ENCODE measurements at places on chromosomes 3 and 15. TPM values are rescaled to one million over a fixed set of nuclear protein-coding genes. Genes with fewer than 3 reads are reported as not detected.

Gene NEO1
- total RNA-seq: 6.0 TPM

Gene ITIH3
- total RNA-seq: not detected

Gene SCN11A
- total RNA-seq: 0.08 TPM

Gene ACTRT3
- not detected for total RNA-seq

Gene SLC28A2
- not detected for total RNA-seq

Gene SORD
- 1.8 TPM for total RNA-seq

Gene PLCH1
- total RNA-seq: 0.03 TPM

Gene ASB14
- total RNA-seq: not detected

Gene GOLGA8H
- not detected for total RNA-seq

- peak; percentile 24 for DNase-seq
These were observed 1037.0 kb upstream of the CFAP20DC start for GRCh38 chr3:60086811-60087210.

DNA sequence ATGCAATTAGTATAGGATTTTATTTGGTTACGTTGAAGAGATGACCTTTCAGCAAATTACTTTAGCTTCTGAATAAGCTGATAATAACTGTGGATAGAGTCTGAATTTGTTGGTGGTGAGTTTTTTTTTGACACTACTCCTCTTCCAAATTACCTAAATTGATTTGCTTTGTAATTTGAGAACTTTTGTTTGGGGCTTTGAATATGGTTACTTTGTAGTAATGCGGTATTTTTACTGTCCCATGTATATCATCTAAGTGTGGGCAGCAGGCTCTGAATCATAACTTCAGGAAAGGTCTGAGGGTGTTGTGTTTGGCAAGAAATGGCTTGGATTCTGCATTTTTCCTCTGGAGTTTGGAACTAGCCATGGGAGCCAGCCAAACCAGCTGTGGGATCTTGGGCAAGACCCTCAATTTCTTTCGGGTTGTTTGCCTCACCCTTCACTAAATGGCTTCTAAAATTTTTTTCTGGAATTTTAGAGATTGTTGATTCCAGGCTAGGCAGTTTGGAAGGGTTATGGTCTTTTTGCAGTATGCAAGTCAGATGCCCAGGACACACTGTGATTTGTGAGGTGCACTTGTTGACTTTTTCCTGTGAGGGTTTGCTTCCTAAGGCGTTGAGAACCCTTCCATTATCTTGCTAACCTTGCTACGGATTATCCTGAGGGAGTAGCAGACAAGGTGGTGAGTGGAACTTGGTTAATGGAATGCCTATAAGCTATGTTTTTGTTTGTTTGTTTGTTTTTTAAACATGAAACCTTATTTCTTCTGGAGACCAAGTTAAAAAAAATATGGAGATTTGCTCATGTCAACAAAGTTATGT is 10.4 kb downstream of the PTPRG start:
- DNase-seq: no peak

- DNase-seq: no peak
These were observed 377.6 kb downstream of the PTPRG start for GRCh38 chr3:61938878-61939549.

DNA sequence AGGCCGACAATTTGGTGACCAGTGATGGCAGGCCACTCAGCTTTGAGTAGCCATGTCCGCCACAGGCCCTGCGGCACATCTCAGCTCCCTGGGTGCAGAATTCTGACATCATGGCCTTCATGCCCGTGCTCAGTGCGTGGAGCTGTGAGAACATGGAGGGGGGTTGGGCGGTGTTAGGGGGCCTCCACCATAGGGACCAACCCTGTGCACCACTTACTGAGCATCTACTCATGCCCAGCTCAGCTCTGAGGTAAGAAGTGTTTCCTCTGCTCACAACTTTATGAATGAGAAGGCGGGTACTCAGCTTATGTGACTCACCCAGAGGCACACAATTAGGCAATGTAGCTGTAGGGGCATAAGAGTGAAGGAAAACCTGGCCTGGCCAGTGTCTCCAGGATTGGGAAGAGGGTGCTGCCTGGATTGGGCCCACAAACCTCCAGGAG is 10.5 kb downstream of the ACOX2 start:
- DNase-seq: peak; percentile 42

DNA sequence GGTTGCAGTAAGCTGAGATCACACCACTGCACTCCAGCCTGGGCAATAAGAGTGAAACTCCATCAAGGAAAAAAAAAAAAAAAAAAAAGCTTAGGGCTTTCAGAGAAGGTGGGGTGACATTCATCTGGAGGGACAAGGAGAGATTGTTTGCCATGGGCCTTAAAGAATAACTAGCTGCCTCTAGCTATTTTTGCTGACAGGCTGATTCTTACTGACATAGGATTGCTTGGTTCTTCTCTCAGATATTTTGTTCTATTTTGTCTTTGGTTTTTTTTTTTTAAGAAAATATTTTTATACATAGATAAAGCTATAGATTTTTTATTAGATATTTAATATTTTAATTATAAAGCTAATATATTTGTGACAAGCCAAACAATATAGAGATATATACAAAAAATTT is 24.2 kb upstream of the PIAS1 start:
- DNase-seq: no peak

GRCh38 chr3:121793078-121793477 is 41.8 kb downstream of the IQCB1 start:
- DNase-seq: no peak

GRCh38 chr3:149625795-149626194 is 32.0 kb downstream of the WWTR1 start:
- DNase-seq: no peak

GRCh38 chr15:91632176-91632575 is 221.3 kb upstream of the SLCO3A1 start:
- DNase-seq: no peak

- peak; percentile 34 for DNase-seq
These were observed 842 bp downstream of the PCCB start for GRCh38 chr3:136250903-136251460.

- no peak for DNase-seq
These were observed 29.1 kb upstream of the RASA2 start for GRCh38 chr3:141457624-141458236.

DNA sequence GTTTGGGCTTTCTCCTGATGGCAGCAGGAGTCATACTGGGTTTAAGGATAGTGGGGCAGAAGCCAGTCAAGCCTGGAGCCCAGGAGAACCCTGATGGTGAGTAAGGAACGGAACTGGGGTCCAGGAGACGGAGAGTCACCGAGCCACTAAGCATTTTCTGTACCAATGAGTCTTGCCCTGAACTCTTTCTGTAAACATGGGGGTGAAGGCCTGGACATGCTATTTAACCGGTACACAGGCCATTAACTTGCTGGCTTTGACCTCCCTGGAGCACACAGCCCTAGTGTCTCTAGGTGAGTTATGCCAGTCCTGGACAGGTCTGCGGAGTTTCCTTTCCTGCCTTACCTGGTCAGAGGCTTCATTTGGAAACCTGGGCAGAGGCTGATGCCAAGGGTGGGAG is 3.9 kb downstream of the SLC6A6 start:
- DNase-seq: no peak

- no peak for DNase-seq
These were observed 154.6 kb downstream of the POLR2M start for GRCh38 chr15:57861034-57861638.

DNA sequence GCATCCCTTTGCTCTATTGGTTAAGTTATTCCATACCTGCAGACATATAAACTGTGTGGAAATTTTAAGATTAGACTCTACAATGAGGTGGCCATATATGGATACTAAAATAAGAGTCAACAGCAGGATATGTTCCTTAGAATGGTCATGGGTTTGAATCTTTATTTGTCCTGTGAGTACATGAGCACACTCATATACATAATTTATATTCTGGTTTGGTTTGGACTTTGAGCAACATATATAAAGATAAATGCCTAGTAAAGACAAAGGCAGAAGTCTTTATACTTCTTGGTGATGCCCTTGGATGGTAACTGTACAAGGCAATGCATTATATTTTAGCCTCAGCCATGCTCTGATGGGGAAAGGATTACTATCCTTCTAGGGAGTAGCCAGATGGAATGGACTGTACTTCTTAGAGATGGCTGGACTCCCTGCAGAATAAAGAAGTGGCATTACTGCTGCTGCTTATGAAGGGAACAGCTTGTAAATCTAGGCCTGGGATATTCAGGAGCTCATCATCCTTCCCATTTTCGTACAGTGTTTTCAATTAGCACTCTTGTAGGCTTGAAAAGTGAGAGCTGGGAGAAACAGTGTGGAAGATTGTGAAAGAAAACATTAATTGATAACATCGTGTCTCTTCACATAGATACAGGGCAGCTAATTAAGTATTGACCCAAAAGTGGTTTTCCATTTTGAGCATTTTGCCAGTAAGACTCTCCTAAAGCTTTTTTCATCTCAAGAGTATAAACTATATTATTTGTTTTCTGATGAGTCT is 60.4 kb downstream of the HMG20A start:
- no peak for DNase-seq

DNA sequence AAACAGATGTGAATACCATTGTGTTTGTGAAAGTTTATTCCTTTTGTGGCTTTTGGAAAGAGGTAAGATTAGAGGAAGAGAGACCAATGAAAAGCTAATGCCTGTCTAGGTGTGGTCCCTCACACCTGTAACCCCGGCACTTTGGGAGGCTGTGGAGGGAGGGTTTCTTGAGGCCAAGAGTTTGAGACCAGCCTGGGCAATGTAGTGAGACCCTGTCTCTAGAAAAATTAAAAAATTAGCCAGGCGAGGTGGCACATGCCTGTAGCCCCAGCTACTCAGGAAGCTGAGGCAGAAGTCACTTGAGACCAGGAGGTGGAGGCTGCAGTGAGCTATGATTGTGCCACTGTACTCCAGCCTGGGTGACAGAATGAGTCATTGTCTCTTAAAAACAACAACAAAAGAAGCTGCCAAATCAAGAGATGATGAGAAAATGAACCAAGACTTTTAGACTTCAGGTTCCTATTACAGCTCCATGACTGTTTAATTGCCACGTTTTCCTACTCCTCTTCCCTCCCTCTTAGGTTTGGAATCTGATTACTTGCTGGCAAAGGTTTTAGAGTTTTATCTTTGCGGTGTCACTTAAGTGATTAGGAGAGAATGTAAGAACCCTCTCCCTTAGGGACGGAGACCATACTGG is 68.7 kb downstream of the CGNL1 start:
- DNase-seq: no peak

GRCh38 chr3:37576996-37577395 is 284.7 kb upstream of the CTDSPL start:
- no peak for DNase-seq

DNA sequence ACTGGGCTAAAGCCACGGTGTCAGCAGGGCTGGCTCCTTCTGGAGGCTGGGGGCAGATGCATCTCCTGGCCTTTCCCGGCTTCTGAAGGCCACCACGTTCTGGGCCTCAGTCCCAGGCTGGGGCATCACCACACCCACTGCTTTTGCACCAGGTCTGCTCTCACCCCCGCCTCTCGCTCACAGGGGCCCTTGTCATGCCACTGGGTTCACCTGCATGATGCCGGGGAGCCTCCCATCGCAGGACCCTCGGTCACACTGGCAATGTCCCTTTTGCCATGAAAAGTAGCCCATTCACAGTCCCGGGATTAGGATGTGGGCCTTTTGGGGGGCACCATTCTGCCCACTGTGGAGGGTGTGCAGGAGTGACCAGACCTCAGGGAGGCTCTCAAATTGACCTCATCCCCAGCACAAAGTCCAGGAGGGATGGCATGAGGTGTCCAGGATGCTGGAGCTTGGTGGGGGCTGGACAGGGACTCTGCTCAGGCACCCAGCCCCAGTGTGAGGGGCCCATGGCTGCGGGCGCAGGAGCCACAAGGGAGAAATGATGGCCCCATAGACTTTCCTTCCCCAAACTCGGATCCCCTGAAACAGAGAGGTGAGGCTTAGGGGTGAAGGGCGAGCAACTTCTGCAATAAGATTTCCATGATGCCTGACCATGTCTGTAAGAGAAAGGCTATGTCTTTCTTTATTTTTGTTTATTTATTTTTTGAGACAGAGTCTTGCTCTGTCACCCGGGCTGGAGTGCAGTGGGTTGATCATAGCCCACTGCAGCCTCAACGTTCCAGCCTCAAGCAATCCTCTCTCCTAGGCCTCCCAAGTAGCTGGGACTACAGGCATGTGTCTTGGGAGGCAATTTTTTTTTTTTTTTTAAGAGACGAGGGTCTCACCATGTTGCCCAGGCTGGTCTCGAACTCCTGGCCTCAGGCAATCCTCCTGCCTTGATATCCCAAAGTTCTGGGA is 189.1 kb downstream of the GOLGA6L6 start:
- DNase-seq: no peak

GRCh38 chr3:40992023-40992422 is 207.3 kb upstream of the CTNNB1 start:
- DNase-seq: no peak

- no peak for DNase-seq
These were observed 331.8 kb downstream of the FGF12 start for GRCh38 chr3:192395506-192395905.

GRCh38 chr3:69458803-69459365 is 73.0 kb upstream of the FRMD4B start:
- DNase-seq: no peak

- no peak for DNase-seq
These were observed 23.2 kb upstream of the VPS8 start for GRCh38 chr3:184788751-184789150.

DNA sequence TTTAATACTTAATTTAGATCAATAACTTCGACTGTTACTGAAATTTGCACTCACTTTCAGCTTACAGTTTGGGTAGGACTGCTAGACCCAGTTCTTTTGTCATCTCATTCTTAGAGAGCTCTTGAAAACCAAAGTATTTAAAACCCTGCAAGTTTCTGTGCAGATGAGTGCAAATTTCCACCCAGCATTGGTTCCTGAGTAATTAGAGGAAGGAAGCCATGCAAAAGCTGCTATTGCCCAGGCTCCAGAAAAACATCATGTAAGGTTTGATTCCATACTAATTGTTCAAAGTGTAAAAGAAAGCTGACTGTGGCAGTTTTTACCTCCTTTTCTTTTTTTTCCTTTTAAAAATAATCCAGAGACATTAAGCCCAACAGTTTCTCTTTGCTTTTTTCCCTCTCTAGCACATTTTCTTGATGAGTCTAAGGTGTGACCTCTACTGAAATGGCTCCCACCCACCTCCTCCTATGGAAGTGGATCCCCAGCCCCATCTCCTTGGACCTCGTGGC is 30.3 kb downstream of the ABHD2 start:
- no peak for DNase-seq

GRCh38 chr15:62142736-62143135 is 22.3 kb downstream of the C2CD4B start:
- DNase-seq: no peak

- no peak for DNase-seq
These were observed 104.0 kb upstream of the SLC6A6 start for GRCh38 chr3:14298442-14298841.

GRCh38 chr15:90930861-90931574 is 1.3 kb downstream of the HDDC3 start:
- DNase-seq: no peak
